ENCODE measurements at places on chromosomes 7 and 10.
A peak's percentile ranks its signal among the peaks of the same experiment; 100 is the strongest.

GRCh38 chr10:131245475-131246059, 66.0 kb downstream of the TCERG1L start:
- DNase-seq: no peak

DNA sequence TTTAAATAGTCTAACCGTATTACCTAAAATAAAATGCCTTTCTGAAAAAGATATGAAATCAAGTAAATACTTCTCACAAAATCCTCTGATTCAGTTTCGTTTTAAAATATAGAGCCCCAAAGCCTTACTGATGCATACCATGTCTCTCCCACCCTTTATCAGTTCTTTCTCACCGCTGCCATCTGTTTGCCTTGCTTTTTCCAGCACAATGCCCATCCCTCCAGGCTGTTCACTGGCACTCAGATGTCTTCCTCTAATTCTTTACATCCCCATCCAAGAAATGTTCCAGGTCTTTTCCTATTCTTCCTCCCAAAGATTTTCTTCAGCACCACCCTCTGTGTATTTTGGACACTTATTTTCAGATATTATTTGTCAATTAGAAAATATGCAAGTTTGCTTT, 116.5 kb upstream of the LRRN3 start:
- DNase-seq: no peak

DNA sequence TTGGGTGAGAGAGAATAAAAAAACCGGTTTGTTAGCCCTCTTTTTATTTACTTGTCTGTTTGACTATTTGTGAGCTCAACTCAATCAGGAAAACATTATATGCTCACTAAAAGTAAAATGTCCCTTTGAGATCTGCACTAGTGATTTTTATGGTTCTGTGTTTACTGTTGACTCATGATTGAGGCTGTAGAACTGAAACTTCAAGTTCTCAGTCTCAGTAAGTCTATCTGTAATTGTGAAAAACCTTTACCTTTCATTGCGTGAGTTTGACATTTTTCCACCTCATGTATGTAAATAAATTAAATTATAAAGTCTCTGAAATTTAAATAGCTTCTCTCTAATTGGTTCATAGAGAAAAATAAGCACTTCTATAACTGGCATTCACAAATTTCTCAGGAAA, 17.0 kb upstream of the CASD1 start:
- DNase-seq: no peak

DNA sequence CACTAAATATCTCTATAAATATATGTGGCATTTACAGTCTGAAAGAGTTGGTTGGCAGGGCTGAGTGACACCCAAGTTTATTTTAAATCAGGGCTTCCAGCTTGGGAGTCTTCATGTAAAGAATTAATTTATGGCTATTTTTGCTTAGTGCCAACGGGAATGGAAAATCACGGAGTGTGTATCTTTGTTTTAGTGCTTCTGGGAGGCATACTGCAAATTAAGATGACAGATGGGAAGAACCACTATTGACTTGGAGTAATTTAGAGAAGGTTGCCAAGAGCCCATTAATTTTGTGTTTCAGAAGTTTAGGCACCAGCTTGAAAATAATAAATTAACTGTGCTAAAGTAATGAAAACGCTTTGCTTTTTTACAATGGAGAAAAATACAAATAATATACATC, 135.2 kb downstream of the GPR37 start:
- peak; percentile 9 for DNase-seq

GRCh38 chr7:27367179-27367932, 124.8 kb downstream of the EVX1 start:
- no peak for DNase-seq

- no peak for DNase-seq
These were observed 46.9 kb downstream of the VWA2 start for GRCh38 chr10:114285961-114286441.

GRCh38 chr10:125316436-125316835, 156.1 kb upstream of the CTBP2 start:
- DNase-seq: no peak

- no peak for DNase-seq
These were observed 39.9 kb downstream of the BUB3 start for GRCh38 chr10:123194056-123194455.

DNA sequence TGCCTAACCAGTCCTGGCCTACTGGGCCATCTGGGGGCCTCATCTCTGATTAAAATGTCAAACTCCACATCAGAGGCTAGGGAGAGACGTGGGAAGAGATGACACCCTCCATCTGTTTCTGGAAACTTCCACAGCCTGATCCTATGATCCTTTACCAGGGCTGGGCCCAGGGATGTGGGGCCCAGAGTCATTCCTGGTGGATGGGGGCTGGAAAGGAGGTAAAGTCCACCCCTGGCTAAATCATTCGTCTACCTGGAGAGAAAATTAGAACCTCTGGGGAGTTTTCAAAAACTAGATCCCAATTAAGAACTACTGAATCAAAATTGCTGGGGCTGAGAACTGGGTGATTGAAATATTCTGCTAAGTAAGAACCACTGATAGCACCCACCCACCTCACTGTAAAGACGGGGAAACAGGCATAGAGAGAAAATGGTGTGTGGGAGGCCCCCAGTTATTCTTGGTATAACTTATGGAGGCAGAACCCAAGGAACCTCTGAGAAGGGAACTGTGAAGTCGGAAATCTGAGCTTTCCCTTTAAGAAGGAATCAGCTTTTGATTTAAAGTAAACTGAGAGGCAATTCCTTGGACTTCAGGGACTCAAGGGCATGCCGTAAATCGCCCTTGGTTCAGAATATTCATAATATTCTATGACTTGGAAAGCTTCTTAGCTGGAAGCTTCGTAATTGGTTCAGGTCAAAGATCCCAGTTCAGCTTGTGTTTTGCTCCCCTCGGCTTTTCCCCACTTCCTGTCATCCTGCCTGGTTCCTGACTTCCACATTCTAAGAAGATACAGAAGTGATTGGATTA, 53.1 kb downstream of the PRKAG2 start:
- DNase-seq: no peak

- no peak for DNase-seq
These were observed 179.5 kb downstream of the ADAM12 start for GRCh38 chr10:126208726-126209302.

GRCh38 chr7:133513608-133514007, 260.7 kb downstream of the EXOC4 start:
- DNase-seq: no peak

DNA sequence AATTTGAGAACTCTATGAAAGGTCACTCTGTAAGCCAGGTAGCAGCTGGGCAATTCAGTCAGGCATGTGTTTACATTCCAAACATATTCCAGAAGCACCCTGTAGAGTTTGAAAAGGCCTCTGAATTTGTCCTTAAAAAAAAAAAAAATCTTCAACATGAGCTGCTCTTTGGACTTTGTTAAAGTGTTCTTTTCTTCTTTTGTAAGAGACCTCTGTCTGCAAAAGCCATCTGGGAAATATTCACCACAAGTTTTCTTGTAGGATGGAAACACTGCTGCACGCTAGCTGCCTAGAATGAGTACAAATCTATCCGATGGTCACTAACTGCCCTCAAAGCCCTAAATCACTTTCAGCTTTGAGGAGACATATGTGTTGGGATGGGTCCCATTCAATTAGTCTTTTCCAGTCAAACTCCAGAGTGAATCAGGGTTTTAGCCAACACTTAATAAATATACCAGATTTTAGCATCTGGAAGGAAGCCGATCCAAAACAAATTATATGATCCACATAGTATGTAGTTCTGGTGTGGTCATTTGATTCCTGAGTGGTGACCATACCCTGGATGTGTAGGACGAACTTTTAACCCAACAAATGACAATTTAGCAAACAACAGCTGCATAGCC, 85.9 kb downstream of the CD36 start:
- peak; percentile 87 for DNase-seq

DNA sequence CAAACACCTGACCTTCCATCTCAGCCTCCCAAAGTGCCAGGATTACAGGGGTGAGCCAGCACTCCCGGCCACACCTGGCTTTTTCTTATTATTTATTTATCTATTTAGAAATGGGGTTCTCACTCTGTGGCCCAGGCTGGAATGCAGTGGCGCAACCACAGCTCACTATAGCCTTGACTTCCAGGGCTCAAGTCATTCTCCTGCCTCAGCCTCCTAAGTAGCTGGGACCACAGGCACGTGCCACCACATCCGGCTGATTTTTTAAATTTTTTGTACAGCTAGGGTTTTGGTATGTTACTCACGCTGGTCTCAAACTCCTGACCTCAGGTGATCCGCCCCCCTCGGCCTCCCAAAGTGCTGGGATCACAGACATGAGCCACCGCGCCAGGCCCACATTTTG, 56.9 kb upstream of the MYL10 start:
- DNase-seq: no peak

DNA sequence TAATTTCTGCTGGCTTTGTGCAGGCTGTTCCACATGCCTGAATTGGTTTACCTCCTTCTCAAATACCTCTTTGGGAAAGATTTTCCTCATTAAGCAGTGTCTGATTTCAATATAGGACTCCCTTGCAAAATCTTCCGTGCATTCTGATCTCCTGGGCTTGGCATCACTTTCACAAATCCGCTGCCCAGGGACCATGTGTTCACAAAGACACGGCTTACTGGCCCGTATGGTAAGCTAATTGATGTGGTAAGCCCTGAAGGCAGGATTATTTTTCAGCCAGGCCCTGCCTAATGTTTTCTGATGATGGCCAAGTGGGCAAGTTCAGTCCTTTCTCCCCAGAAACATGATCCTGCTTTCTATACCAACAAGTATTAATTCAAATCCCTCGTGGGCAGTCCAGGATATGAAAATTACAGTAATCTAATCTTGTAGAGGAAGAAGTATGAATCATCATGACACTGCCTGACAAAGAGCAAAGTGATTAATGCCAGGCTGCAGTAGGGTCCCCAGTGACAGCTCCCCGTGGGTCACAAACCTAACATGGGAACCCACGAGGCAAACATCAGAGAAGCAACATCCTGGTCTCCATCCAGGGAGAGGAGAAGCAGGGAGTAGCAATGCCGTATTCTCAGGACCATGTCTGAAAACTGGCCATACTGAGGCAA, 11.6 kb upstream of the SVIL start:
- DNase-seq: no peak

- DNase-seq: peak; percentile 86
These were observed 571.2 kb downstream of the PTPRN2 start for GRCh38 chr7:158016180-158017097.

- no peak for DNase-seq
These were observed 9.3 kb downstream of the CALML5 start for GRCh38 chr10:5490032-5490431.

GRCh38 chr7:122913608-122914007, 27.3 kb upstream of the CADPS2 start:
- DNase-seq: no peak

GRCh38 chr10:129727495-129727894, 236.6 kb downstream of the EBF3 start:
- DNase-seq: no peak

- DNase-seq: no peak
These were observed 27.7 kb downstream of the ALDH18A1 start for GRCh38 chr10:95628786-95629185.

- DNase-seq: peak; percentile 21
These were observed 62.8 kb upstream of the SAMD8 start for GRCh38 chr10:75048669-75049098.

DNA sequence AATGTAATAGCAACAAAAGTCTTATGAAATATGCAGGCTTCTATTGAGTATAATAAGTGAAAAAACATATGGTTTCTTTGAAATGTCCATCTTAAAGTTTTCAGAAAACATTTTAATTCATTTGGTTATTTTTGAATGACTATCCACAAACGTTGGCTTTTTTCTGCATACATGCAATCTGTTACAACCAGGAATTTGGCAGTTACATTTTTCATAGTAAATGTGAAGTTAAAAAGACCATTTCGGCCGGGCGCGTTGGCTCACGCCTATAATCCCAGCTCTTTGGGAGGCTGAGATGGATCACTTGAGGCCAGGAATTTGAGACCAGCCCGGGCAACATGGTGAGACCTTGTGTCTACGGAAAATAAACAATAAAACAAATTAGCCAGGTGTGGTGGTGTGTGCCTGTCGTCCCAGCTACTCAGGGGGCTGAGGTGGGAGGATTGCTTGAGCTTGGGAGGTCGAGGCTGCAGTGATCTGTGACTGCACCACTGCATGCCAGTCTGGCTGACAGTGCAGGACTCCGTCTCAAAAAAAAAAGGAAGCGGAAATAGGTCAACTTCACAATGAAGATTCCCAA, 73.9 kb upstream of the NMT2 start:
- DNase-seq: no peak

DNA sequence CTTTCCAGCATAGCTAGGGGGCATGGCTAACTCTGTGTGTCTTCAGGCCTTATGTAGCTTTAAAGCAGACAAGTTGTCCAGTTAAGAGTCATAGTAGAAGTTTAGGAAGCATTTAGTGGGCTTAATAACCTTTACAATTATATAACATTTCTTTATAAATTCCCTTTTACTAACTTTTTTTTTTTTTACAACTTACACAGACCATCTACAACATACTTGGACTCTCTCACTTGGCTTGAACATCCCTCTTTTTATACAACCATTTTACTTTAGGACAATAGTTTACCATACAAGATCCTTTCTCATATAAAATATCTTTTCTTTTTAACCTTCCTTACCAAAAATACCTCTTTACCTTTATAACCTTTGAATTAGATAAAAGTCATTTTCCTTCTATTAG, 26.3 kb downstream of the SP4 start:
- DNase-seq: no peak
